ENCODE measurements at places on chromosomes 16 and 17.

DNA sequence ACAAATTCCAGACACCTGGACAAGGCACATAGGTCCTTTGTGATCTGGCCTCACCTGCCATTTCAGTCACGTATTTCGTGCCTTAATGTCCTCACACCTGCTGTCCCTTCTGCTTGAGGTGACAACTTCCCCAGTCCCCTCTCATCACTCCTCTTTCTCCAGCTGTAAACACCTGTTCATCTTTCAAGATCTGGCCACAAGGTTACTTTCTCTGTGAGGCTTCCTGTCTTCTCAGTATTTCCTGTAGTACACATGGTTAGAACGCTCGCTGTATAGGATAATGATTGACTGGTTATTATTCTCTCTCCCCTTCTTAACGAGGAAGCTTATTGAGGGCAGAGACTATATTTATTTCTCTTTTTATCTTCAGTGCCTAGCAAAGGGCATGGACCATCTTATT lies 74.5 kb upstream of the PMFBP1 start:
- no peak for DNase-seq

DNA sequence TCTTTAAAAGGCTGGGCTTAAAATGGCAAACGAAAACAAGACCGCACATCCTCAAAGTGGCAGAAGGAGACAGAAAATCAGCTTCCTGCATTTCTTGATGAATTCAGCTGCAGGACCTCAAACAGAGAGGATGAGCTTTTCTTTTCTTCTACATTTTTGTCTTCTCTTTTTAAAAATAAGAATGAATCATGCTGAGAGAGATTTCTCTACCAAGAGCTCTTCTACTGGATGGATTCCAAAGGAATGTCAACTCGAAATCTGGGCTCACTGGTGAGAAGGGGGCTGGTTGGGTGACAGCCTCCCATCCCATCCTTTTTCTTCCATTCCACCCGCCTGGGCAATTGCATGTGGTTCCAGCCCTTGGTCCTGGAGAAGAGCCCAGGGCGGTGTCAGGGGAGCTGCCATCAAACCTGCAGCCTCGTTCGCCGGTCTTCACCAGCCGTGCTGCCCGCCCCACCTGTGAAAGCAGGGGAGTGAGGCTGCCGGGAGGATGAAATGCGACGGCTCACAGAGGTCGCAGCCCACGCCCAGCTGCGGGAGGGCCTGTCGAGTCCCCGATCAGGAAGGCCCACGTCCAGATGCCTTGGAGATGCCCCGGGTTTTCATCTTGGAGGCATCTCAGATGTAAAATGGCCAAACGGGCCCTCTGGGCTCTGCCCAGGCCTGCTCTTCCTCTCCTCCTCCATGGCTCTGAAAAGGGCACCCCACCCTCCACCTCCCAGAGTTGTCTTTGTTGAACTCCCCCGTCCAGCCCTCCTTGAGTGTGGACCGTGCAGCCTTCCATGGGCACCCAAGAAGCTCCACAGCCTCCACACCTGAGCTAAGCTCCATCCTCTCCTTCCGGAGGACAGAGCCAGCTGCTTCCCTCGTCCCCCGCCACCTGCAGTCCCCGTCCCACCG lies 121.9 kb downstream of the FOXL1 start:
- no peak for DNase-seq

- DNase-seq = no peak
Observed at GRCh38 chr16:9232102-9232770, 140.8 kb downstream of the HAPSTR1 start.

GRCh38 chr16:4800290-4801041 lies 2.0 kb downstream of the ROGDI start:
- DNase-seq = peak; percentile 9

- no peak for DNase-seq
Observed at GRCh38 chr16:74627506-74628220, 20.7 kb upstream of the GLG1 start.

GRCh38 chr17:80382956-80383355 lies 32.0 kb upstream of the ENDOV start:
- no peak for DNase-seq

- no peak for DNase-seq
Observed at GRCh38 chr16:35744084-35744483, 2284.7 kb downstream of the TP53TG3F start.

DNA sequence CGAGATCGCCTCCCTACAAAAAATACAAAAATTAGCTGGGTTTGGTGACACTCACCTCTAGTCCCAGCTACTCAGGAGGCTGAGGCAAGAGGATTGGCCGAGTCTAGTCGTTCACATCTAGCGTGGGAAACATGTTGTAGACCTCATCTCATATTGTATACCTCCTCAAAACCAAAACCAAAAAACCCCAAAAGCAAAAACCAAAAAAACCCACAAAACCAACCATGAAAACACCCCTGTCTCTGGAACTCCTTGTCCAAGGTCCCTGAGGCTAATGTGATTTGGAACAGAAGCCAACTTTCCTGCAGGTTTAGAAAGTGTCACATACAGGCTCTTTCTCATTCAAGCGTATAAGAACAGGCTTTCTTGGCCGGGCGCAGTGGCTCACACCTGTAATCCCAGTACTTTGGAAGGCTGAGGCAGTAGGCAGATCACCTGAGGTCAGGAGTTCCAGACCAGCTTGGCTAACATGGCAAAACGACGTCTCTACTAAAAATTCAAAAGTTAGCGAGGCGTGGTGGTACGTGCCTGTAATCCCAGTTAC lies 29.0 kb downstream of the RAB11FIP3 start:
- no peak for DNase-seq

DNA sequence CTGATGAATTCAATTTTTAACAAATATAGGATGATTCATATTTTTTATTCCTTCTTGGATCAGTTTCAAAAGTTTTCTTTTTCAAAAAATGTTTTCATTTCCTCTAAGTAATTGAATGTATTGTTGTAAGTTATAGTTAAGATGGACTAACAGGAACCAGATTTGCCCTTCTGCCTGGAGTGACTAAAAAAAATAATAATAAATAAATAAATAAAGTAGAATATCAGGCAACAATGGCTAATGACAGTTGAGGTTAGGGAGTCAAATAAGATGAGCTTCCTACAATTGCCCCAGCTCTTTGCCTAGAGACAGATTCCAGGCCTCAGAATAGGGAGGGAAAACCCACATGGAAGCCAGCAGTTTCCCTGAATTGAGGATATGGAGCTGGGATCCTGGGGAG lies 73.7 kb upstream of the MSI2 start:
- DNase-seq = no peak

DNA sequence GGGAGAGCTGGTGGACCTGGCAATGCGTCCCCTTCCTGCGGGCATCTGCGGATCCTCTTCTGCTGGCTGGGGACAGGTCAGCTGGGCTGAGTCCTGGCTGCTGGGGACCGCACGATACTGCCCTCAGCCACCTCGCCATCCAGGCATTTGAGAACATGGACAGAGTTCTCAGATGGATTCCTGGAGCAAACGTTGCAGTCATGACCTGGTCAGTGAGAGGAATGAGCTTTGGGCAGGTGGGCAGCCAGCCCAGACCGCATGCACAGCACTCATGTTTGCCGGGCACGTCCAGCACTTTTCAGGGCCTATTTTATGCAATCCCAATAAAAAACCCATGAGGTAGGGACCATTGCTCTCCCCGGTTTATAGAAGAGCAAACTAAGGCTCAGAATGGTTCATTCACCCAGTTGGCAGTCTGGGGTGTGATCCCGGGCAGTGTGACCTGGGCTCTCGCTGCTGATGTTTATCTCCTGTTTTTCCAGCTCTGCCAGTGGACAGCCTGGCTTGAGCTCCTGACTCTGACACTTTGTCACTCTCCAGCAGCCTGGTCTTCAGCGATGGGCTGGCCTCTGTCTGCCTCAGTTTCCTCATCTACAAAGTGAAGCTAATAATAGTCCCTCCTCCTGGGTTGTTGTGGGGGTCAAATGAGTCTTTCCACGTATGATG lies 294.7 kb downstream of the IRF8 start:
- peak; percentile 25 for DNase-seq

GRCh38 chr17:78678222-78678557 lies 101.0 kb upstream of the DNAH17 start:
- no peak for DNase-seq

DNA sequence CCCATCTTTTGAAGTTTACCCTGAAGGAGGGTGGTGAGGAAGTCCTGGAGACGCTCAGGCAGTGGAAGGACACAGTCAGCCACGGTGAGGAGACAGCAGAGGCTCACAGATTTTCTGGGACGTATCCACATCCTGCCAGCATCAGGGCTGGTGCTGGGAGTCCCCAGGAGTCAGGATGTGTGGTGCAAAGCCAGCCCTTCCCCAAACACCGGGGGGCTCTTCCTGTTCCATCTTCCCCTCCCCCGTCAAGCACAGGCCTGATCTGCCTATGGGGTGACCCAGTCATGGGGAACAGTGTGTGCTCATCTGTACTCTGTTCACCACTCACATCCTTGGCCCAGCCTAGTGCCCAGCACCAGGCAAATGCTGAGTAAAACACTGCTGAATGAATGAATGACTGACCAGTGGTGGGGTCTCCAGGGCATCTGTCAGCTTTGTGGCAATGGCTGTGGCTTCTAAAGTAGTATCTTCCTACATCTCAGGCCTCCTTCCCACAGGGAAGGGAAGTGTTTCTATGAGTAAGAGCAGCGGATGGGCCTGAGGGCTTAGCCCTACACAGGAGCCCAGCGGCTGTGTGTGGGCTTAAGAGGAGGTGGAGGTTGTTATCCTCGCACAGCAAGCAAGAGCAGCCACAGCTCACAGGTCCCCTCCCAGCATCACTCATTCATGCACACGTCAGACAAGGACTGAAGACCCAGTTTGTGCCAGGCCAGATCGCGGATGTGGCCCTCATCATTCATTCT lies 23.3 kb downstream of the NOS2 start:
- peak; percentile 62 for DNase-seq

DNA sequence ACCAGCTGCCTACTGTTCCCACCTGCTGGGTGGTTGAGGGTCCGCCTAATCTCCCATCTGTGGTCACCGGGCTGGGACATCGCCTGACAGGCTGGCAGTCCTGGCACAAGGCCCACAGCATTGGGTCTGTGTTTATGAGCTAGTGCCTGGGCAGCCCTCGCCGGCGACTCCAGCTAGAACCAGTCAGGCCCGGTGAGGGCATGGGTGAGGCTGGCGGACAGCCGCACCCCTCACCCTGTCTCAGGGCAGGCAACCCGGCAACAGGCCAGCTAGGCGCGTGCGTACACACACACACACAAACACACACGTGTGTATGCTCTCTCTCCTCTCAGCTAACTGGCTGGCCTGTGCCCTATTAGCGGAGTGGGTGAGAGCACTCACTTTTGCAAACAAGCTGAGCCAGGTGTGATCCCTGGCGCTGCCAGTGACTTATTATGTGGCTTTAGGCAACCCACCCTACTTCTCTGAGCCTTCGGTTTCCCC lies 10.4 kb downstream of the HSD11B2 start:
- DNase-seq = no peak

DNA sequence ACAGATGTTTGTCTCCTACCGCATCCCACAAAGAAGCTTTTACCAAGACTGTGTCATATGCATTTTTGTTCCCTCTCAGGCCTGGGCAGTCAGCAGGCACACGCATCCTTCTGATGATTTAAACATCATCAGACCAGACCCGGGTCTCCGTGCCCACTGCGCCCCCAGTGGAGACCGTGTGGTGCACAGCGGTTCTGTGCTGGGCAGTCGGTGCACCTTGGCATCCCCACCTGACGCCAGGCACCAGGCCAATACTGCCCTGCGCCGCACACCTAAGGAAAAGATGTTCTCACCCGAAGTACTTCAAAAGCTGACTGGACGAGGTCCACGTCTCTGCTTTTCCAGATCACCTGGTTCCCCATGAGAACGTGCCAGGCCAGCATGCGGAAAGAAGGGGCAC lies 10.6 kb upstream of the PLD6 start:
- DNase-seq = no peak

GRCh38 chr16:16067127-16067526 lies 117.7 kb downstream of the ABCC1 start:
- no peak for DNase-seq

DNA sequence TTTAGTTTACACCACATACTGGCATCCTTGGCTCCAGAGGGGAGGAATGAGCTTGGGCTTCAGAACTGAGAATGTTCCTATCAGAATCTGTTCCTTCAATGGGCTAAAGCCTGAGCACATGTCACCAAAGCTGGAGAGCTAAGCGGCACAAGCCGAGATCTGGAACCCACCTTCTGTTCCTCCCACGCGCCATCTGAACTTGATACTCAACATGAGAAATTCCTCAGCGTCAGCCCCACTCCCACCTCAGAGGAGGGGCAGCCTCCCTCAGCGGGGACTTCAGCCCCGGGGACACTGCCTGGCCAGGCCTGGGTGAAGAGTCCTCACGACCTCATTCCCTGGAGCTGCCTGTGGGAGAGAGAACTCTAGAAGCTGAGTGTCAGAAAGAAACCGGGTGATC lies 22.8 kb upstream of the SLC47A1 start:
- DNase-seq = no peak

DNA sequence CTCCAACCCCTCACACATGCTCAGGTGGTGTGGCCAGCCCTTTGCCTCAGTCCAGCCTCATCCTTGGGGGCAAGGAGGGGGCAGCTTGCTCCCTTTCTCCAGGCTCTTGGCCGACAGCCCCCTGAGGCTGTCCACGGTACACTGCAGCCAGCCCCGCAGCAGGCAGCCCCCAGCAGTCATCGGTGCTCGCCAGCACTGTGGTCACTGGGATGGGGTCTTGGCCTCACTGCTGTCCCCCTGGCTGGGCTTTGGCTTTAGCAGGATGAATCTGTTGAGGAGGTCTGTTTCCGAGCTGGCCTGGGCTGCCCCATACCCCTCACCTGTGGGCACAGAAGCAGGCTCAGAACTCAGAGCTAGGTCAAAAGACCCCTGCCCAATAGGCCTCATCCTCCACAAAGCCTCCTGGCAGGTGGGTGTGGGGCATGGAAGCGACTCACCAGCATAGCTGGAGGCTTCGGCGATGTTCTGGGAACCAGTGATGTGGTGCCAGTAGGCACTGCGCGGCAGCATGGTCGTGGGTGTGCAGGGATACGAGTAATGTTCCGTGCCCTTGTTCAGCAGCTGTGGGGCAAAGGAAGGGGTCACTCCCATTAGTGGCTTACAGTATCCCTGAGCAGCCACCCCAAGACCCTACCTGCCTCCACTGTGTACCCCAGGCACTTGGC lies 10.8 kb downstream of the POLR2C start:
- DNase-seq = no peak

GRCh38 chr16:19179546-19180490 lies 11.8 kb downstream of the SYT17 start:
- no peak for DNase-seq

- peak; percentile 24 for DNase-seq
Observed at GRCh38 chr17:49359990-49360795, 1.9 kb downstream of the ZNF652 start.

DNA sequence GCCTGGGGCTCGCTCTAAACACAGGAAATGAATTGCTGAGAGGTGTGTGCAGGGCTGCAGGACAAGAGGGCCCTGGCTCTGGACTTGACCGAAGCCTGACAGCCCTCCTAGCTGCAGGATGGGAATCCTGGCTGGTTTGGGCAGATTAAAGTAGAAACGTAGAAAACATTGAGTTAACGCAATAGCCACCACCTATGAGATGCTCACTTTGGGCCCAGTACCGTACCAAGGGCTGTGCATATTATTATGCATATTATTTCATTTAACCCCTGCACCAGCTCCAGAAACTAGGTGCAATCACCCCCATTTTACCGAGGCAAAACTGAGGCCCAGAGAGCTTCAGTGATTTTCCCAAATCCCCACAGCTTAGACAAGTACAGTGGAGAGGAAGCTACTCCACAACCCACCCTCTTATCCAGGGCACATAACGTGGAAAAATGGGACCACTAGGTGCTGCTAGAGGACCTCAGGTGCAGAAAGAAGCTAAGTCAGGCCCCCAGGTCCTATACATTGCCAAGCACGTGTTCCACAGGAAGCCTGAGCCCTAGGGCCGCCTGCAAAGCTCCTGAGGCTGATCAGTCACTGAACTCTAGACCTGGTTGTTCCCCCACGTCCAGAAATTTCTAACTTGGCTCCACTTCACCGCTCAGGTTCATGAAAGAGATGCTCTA lies 79.2 kb downstream of the MYH11 start:
- DNase-seq = peak; percentile 57

Measured in M059J (cell line).